ENCODE measurements at places on chromosomes 6 and 20.

GRCh38 chr20:4896971-4897497 lies 104.3 kb downstream of the SLC23A2 start:
- DNase-seq, result no peak

DNA sequence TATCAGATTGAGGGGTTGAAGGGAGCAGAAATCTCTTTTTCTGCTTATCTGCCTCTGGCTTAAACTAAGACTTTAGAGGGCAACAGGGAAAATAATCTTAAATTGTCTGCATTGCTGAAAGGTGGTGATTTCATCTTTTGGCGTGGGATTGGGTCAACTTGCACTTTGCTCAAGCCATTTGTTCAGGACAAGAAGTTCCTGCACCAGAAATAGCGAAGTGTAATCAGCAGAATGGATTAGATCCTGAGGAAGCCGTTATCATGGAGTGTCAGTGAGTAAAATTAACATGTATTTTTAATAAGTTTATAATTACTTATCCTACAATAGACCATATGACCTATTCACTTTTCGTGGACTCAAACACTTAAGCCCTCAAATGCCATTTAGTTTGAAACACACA lies 249.3 kb downstream of the CD83 start:
- no peak for DNase-seq

GRCh38 chr6:128491610-128492206 lies 28.7 kb downstream of the PTPRK start:
- DNase-seq, result no peak

DNA sequence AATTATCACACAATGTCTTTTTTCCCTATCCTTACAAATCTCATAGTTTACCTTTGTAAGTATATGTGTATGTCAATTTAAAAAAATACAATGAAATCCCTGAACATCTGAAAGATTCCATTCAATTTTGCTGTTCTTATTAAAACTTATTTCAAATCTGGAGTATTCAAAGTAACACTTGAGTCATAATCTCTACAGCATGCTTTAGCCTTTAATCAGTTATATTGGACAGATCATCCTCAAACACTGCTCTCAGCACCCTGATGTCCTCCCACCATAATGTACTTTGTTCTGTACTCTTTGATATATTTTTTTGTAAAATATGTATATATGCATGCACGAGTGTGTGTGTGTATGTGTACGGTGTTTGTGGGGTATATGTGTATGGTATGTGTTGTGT lies 83.0 kb upstream of the RPS6KA2 start:
- DNase-seq, result no peak

- no peak for DNase-seq
These were observed 62.4 kb downstream of the PRSS35 start for GRCh38 chr6:83574783-83575182.

GRCh38 chr6:3119040-3119723 lies 671 bp downstream of the BPHL start:
- DNase-seq, result no peak

DNA sequence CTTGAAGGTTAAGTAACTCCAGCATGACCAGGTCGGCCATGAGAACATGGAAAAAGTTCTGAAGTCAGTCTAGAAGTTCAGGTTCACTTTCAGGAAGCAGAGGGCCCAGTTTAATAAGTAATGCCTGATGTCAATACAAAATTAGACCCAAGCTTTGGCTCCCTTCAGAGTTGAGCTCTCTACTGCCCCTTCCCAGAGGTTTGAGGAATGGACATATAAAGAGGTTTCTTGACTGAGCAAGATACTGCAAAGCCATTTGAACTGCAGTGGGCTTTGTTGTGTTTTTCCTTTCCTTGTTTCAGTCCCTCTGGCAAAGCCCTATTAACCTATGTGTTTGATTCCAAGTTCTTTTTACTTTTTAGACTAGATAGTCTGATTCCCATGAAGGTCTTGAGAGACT lies 97.8 kb upstream of the PREP start:
- no peak for DNase-seq

DNA sequence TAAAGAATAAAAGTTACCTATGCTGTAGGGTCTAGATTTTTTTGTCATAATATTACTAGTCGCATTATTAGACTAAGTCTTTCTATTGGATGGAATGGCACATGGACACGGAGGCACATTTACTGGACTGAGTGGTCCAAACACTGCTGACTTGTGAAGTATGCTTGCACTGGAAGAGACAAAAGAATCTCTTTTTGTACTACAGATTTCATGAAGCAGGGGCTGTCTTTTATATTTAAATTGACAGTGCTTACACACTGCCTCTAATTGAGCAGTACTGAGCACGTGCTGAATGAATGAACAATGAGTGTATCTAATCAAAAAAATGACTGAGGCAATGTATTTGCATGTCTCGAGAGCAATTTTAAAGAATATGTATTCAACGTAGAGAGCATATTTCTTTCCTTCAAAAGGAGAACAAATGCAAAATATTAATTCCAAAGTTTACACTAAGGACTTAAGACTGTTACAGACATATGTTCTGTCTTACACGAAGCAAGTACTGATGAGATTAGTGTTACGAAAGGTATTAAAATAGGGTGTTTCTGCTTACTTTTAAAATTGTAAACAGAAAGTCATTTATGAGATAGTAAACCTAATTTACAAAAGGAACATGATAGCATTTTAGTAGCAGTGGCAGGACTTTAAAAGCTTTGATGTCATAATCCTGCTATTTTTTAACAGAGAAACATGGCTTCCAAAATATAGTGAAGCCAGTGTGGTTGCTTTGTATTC lies 8.3 kb downstream of the ELOVL2 start:
- DNase-seq, result no peak

DNA sequence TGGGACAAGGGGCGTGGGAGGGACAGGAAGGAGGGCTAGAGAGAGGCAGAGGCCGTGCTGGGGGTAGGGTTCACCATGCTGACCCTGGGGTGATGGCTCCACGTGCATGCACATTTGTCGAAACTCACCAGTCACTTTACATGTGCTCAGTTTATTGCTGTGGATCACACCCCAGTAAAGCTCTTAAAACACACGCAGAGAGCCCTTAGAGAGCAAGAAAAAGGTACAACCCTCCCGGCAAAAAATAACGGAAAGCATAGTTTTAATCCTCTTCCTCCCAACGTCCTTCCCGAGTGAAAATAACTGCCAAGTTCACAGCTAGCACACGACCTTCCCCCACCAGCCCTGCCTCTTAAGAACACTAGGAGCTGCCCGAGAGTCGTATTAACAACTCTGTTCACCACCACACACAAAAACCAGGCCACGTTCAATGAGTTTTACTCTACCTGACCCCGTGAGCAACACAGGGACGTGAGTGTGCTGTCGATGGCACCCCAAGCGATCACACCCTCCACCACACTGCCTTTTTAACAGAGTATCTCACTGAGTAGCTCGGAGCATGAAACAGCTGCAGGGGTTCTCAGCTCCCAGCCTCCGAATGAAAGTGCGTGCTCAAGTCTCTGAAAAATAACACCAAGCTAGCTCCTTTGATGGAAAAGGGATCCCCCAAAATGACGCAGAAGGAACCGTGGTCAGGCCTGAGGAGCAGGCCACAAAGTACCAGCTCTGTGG lies 39.7 kb downstream of the TAF4 start:
- DNase-seq, result no peak

DNA sequence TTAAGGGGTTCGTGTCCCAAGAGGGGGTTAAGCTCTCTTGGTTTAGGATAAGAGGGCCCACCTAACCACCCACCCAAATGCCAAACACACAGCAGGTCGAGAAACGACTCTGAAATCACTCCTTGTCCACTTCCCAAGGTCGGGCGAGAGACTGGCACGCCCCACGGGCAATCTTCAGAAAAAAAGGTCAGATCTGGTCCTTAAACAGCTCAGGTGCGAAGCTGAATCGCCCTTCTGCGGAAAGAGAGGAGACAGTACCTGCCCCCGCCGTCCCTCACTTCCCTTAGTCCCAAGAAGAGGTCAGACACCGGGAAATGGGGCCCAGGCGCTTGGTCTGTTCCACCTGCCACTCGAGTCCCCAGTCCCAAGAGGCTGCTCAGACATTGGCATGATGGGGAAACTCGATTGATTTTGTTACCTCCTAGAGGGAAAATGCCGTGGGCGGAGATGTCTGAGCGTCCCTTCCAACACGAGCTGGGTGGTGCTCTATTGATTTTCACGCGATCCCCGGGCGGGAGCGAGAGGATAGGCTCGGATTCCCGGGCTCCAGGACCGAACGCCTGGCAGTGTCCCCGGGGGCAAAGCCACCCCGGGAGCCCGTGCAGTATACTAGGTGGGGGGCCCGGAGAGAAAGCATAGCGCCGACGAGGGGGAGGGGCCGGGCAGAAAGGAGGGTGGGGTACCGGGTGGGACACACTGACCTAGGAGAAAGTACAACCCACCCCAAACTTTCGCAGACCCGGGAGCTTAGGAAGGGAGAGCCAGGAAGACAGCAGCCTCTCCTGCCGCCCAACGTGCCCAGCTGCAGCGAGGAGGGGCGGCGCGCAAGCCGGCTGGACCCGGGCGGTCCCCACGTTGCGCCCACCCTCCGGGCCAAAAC lies 1.1 kb upstream of the SAMD5 start:
- DNase-seq, result no peak

DNA sequence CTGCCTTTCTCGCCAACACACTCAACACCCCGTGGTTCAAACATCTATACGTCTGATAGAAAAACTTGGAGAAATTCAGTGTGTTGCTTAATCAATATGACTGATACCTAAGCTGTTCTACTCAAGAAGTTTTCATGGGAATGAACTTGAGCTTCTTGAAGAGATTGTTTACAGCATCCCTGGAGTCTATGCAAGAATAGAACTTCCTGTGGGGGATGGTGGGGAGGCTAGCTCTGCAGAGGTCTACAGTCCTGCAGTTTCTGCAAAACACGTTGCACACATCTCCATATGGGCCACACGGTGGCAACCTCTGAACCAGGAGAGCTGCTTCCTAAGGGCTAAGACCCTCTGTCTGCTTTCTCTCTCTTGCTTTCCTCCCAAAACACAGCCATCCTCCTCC lies 32.7 kb upstream of the FANCE start:
- no peak for DNase-seq

- DNase-seq, result no peak
These were observed 49.6 kb downstream of the DCBLD1 start for GRCh38 chr6:117531809-117532725.

DNA sequence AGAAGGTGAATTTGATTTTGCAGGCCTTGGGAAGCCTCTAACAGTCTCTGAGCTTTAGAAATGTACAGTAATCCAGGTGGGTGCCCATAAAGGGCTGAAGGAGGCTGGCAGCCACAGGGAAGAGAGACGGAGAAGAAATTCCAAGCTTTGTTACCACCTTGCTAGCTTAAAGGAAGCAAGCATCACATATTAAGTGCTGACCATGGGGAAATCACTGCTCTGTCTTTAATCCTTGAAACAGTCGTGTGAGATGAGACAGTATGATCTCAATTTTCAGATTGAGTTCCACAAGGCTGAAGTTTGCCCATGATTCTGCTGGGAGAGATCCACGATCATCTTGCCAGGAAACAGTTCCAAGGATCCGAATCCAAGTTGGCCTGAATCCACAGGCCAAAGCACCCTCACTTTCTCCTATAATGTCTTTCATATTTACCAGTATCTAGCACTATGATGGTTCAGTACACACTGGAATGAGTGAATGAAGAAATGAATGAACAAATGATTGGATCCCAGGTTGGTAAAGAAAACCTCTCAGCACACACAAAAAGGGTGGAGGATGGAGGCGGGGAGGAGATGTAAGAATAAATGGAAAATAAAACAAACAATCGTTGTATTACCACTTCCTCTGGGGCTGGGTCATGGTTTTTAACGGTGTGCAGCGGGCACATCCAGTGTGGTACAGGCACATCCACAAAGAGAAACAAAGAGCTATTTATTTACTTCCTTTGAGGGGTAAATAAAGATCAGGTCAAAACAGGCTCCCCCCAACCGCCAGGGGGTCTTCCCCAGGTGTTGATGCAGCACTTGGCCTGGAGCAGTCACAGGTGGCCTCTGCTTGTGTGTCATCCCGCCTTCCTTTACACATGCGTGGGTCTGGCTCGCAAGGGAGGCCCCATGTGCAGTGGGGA lies 28.2 kb upstream of the TAF8 start:
- peak; percentile 50 for DNase-seq

DNA sequence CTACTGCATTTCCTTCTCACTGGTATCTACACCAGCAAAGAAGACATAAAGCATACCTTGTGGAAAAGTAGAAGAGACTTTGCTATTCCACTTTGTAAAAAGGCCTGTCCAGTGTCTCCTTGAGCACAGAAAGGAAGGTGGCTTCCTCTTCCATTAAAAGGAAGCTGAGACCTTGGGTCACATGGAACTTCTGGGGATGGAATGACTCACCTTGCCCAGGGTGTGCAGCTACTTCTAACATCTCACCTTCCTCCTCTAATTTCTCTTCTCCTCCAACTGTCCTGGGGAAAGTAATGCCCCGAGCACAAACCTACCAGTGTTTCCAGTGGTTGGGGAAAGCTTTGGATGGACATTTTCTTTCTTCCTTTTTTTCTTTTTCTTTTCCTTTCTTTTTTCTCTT lies 848.8 kb upstream of the MAP3K7 start:
- no peak for DNase-seq

GRCh38 chr20:44574372-44574771 lies 8.0 kb upstream of the PKIG start:
- DNase-seq, result no peak

DNA sequence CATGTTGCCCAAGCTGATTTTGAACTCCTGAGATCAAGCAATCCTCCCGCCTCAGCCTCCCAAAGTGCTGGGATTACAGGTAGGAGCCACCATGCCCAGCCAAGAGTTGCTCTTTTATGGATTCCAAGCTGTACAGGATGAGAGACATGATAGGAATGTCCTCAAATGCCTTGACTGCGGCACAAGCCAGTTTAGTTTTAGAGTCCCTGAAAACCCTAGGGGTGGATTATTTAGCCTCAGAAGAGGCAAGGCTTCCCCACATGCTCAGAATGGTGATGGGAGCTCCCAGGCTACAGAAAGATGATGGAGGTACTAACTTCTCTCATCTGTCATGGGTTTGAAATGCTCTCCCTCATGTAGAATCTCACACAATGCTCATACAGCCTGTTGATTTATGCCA lies 280.5 kb upstream of the PRND start:
- no peak for DNase-seq

DNA sequence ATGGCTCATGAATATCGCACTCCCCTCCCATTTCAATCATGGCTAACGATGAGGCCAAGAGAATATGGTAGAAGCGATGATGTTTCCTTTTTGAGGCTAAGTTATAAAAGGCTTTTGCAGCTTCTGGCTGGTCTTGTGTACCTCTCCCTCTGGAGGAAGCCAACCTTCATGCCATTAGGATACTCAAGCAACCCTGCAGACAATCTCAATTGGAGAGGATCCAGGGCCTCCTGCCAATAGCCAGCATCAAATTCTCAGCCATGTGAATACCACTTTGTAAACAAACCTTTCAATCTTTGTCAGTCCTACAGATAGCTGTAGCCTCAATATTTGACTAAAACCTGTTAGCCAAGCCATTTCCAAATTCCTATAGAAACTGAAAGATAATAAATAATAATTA lies 738.4 kb downstream of the KIF16B start:
- DNase-seq, result no peak

All from chondrocyte (in vitro differentiated cells).